ENCODE measurements at places on chromosomes 1 and 21.
A peak's percentile ranks its signal among the peaks of the same experiment; 100 is the strongest.

DNA sequence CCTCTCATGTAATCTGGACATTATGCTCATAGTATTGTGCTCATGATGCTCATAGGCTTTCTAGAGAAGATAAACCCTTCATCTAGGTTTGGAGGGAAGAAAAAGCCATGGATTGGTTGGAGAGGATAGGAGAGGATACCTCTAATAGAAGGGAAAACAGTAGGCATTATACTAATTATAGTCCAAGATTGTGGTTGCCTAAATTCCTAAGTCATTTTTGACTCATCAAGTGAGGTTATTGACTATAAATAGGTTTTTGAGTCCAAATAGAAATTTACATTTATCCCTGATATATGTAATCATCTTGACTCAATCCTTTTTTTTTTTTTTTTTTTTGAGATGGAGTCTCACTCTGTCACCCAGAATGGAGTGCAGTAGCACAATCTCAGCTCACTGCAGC is 5.0 kb downstream of the SYT11 start:
- ATAC-seq = no peak

GRCh38 chr1:16458831-16459230 is 18.3 kb downstream of the NECAP2 start:
- ATAC-seq = no peak

- ATAC-seq = no peak
Observed at GRCh38 chr1:19317126-19317910, 5.2 kb downstream of the SLC66A1 start.

DNA sequence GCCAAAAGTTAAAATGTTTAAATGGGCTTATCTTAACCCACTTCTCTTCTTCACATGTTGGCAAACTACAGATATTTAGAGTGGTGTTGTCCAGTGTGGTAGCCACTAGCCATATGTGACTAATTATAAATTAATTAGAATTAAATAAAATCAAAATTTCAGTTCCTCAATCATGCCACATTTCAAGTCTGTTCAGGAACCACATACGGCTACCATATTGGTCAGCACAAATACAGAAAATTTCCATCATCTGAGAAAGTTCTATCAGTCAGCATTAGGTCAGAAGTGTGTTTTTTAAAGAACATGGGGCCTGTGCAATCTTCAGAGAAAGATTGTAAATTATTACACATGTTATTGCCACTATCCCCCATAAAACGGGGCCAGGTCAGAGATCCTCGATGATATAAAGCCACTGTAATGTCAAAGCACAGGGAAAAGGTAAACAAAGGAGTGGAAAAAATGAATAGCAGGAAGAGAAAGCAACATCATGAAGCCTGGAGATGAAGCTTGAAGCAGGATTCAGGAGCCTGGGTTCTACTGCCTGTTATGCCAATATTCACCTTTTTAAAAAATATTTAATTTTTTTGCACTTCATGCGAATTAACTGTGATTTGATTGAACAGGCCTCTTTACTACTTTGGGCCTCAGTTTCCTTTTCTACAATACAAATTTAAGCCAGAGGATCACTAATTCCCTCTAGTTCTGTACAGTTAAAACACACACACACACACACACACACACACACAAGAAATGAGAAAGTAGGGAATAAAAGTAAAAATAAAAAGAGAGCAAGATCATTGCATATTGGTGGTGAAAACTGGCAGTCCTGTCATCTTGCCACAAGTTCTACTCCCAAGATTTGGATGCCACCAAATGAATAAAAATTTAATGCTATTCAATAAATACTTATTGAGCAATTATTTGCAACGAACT is 2.3 kb downstream of the RSBN1 start:
- ATAC-seq = no peak

GRCh38 chr21:29677326-29677725 is 262.5 kb downstream of the GRIK1 start:
- ATAC-seq = no peak

DNA sequence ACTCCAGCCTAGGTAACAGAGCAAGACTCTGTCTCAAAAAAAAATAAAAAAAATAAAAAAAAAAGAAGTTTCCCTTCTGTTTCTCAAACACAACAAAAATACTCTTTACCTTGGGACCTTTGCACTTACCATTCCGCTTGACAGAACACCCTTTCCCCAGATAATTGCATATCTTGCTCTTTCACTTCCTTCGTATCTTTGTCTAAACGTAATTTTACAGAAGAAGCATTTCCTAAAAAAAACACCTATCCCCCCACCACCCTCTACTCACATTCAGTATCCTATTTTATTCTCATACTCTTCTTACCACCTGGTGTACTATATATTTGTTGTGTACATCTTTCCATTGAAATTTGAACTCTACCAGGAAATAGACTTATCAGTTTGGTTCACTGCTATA is 32.7 kb downstream of the ASH1L start:
- peak; percentile 93 for ATAC-seq

DNA sequence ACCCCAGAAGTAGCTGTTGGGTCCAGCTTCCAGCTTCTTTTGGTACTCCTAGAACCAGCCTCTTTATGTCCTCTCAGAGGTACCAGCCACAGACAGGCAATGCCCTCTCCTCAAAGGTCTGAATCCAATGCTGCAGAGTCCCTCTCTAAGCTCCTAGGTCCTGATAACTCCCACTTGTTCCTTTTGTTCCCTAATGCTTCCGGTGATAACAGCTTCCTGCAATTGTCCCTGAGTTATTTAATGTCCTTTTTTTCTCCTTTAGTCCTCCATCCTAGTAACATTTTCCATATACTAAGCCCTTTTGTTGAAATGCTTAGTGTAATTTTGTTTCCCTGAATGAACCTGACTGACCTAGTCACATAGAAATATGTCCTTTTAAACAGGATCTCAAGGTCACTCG is 201.7 kb upstream of the BEND5 start:
- no peak for ATAC-seq

DNA sequence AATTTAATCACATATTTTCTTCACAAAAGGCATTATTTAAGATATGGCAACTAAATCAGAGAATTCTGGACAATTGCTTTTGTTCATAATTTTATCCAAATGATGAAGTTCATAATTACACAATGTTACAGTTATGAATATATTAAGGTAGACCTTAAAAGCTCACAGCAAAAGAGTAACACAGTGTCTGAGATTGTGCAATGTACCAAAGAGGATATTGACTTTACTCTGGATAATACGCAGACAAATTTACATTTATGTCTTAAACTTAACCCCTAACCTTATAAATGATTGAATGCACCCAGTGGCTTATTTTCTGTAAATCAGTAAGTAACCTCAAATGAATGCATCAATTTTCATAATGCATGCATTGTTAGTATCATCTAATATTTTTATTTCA is 216.2 kb upstream of the SAMSN1 start:
- ATAC-seq = no peak

- no peak for ATAC-seq
Observed at GRCh38 chr1:228012555-228012954, 5.8 kb downstream of the WNT3A start.

DNA sequence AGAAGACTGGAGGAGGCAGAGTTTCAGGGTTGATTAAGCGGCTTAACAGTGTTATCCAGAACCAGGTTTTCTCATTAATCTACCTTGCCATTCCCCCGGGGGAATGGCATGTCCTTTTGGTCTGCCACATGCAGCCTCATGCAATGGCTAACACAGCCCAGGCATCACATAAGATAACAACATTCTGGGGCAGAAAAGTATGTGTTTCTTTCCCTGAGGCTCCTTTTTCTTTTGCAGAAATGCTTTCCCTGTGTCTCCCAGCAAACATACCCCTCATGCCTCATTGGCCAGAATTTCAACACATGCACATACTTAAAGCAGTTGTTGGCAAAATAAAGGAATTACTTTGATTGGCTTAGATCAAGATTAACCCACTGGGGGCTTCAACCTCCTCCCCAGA is 98.6 kb downstream of the OMA1 start:
- ATAC-seq = no peak

GRCh38 chr21:43323244-43324005 is 103.5 kb downstream of the SIK1 start:
- no peak for ATAC-seq

DNA sequence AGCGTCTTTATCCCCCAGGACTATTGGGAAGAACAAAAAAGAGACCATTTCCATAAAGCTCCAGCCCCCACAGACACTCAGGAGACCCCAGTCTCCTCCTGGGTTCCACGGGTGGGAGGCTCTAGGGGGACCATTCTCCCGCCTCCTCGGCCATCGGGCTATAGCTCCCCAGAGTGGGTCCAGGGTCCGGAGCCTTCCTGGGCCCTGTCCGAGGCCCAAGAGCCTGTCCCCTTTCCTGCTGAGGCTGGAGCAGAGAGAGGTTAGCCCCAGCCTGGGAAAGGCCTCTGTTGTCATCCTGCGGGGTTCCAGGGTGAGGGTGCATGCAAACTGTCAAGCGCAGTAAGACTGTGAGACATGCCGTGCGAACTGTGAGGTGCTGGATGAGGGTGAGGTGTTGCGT is 166.3 kb downstream of the CAMTA1 start:
- ATAC-seq = no peak

- ATAC-seq = no peak
Observed at GRCh38 chr1:15173863-15174614, 20.5 kb downstream of the TMEM51 start.

- peak; percentile 81 for ATAC-seq
Observed at GRCh38 chr1:28927648-28928313, 13.4 kb downstream of the EPB41 start.

GRCh38 chr1:11997081-11997850 is 17.0 kb downstream of the MFN2 start:
- no peak for ATAC-seq

GRCh38 chr1:43992232-43992995 is 1.0 kb downstream of the CCDC24 start:
- ATAC-seq = no peak

GRCh38 chr1:33119532-33120217 is 38.7 kb downstream of the AZIN2 start:
- ATAC-seq = no peak

GRCh38 chr1:81702903-81703302 is 97.8 kb upstream of the ADGRL2 start:
- no peak for ATAC-seq

- ATAC-seq = no peak
Observed at GRCh38 chr1:168614235-168614634, 37.8 kb downstream of the XCL1 start.

DNA sequence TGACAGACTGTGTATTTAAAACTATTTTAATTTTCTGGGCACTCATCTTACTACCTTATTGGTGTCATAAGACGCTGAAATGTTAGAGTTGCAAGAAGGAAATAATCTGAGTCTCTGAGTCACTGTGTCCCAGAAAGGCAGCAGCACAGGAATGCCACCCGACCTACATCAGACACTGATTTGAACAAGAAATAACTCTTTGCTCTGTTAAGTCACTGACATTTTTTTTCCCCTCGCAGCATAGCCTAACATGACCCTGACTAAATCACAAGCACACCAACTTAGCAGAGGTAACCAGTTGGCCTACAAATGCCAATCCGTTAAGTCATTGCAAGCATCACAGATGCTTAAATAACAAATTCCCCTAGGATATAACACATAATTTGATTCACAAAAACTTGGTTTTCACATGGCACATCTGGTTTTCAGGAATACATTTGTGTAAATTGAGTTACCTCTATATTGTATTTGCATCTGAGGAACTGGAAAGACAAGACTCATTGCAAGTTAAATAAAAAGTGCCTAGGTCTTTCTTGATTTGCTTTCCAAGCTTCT is 349.1 kb downstream of the SEC16B start:
- no peak for ATAC-seq

DNA sequence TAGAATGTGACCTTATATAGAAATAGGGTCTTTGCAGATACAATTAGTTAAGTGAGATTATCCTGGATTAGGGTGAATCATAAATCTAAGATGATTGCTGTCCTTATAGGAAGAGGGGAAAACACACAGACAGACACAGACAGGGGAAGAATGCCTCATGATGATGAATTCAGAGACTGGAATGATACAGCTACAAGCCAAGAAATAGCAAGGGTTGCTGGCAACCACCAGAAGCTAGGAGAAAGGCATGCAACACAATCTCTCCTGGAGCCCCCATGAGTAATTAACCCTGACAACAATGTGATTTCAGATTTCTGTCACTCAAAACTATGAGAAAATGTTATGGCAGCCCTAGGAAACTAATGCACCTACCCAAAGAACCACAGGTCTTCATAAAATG is 19.1 kb upstream of the PPIH start:
- ATAC-seq = no peak

DNA sequence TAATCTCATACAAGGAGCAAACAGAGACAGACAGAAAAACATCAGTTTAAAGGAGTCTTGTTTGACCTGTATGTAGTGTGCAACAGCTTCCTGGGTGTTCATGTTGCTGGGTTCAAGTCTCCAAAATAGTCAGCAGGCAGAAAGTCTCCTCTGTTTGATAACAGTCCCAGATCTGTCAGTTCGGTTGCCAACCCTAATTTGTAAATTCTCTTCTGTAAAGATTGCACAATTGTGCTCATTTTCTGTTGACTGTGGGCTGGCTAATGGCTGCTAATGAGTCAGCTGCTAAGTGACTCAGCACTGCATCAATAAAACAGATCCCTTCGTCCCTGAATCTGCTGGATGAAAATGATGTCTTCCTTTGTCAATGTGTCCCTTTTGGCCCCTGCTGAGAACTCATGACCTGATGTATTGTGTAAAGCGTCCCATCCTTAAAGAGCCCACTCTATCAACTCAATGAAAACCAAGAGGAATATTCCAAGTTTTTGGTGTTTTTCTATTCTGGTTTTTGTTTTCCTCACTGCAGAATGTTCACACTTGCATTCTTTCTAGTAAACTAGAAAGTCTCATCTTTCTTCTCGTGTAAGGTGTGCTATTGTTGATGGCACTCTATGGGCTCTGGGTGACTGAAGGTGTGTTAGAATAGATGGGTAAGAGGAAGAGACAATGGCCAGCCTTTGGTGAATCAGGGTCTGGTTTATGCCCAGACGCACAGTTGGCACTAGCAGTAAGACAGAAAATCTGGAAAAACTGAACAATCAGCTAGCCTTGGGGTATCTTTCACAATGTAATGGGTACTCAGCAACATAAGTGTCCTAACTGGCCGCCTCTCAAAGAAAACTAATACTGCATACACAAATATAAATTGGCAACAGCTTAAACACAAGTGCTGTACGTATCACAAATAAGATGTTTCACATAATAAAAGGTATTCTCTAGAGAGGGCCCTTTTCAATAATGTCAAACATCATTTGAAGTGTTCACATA is 75.1 kb upstream of the SIPA1L2 start:
- no peak for ATAC-seq

DNA sequence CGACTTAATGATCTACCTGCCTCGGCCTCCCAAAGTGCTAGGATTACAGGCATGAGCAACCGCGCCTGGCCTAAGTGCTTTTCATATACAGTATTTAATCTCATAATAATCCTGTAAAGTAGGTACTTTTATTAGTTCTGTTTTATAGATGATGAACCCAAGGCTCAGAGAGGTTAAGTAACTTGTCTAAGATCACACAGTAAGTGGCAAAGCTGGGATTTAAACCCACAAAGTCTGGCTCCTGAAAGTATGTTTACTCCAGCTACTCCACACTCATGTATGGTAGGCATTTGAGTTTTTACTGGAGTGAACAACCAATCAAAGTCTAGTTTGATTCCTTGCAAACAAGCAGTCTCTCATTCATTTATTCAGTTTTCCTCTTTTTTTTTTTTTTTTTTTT is 2.3 kb downstream of the DFFA start:
- ATAC-seq = no peak

All from stimulated activated memory B cell treated with anti-CD40 and anti-IgM and Interleukin-4, amounts not matched to agents 10 μg/mL and 1 μg/mL and 100 μg/mL, for 72 hours (primary cell).